ENCODE measurements at places on chromosomes 16 and 17.
A peak's percentile ranks its signal among the peaks of the same experiment; 100 is the strongest.

- DNase-seq, result peak; percentile 92
Observed at GRCh38 chr17:8187517-8188262, 2.3 kb downstream of the BORCS6 start.

DNA sequence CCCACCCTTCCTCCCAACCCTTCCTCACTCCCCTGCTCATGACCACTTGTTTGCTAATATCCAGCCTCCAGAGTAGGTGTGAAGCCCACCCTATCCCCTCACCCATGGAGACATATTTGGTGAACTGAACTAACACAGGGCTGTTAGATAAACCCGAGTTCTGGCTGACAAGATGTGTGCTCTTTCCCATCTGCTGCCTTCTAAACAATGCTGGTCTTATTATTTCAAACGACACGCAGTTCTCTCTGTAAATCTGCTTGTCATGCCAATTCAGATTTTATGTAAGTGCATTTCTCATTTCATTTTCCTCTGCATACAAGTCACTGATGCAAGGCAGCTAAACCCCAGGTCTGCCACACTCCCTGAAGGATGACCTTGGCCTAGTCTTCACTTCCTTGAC is 343.0 kb upstream of the CDH5 start:
- no peak for DNase-seq

DNA sequence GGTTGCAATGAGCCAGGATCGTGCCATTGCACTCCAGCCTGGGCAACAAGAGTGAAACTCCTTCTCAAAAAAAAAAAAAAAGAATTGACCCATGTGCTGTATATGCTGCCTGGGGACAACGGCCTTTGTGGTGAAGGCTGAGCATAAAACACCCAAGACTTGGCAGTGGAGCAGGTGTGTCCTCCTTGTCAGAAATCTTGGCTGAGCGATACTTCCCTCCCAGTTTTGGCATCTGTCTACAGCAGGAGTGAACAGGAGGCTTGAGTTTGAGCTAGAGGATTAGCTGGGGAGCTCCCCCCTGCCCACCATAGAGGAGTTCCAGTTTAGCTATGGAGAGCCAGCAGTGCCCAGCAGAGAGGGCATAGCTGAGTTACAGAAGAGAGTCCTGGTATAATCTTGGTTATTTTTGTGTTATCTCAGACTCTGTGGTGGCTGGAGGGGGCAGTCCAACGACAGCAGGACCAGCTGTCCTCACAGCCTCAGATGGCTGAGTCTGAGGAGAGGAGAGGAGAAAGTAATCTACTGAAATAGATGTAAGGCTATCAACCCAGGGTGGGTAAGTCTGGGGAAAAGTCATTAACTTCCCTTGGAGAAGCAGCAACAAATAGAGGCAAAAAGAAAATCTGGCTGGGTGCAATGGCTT is 18.4 kb downstream of the SP2 start:
- no peak for DNase-seq

GRCh38 chr16:75247249-75247648 is 4.2 kb downstream of the BCAR1 start:
- no peak for DNase-seq

DNA sequence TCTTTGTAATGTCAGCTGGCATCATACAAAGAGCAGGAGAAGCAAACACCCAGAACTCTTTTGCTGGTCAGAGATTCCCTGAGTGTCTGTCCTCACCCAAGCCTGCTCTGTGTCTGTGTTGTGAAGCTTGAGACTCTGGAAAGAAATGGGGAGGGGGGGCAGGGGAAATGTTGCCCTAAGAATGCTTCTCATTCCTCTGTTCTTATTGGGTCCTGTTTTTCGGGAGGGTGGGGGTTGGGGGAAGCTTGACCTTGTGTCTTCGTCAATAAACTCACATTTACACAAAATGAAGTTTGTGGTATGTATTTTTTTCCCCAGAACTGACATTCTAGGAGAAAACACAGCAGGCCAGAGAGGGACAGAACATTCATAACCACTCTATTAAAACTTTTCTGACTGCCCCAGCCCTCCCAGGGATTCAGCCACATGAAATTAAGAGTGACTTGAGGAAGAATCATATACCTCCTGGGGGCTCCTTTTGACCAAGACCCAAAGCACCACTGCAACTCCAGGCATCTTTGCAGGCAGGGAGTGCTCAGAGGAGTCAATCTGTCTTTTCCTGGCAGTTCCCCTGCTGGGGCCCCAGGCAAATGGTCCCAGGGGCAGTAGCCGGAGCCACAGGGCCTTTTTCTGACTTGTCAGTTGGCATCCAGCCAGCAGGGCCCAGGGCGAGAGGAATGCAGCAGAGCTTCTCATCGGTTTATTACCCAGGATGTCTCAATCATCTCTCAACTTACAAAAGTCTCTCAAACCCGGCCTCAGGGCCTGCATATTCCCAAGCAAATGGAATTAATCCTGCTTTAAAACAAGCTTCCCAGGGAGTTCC is 5.1 kb upstream of the RASL10B start:
- DNase-seq, result no peak

GRCh38 chr16:49562228-49562627 is 188.6 kb downstream of the C16orf78 start:
- no peak for DNase-seq

GRCh38 chr17:59510611-59511010 is 54.8 kb upstream of the DHX40 start:
- DNase-seq, result no peak

DNA sequence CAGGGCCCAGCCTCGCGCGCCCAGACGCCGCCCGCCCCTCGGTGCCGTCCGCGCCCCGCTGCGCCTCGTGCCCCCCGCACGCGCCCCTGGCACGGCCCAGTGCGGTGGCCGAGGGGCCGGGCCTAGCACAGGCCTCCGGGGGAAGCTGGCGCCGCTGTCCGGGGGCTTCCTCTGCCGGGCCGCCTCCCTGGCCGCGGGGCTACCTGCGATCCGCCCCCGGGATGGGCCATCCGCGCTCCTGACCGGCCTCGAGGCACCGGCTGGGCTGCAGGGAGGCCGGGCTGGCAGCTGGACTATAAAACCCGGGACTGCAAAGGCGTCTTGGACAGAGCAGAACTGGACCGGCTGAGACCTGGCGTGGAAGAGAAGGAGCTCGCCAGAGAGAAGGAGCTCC is 783 bp downstream of the BHLHA9 start:
- no peak for DNase-seq

All from NCI-H1048 (cell line).